CD14-positive monocyte (primary cell): ENCODE measurements at places on chromosomes 2 and 18.

- H3K27me3 ChIP-seq = no peaks in the 10 kb centered on the region
- H3K4me3 ChIP-seq = peak overlapping the region; percentile 46
- peak; percentile 88 for DNase-seq
- peak overlapping the region; percentile 98 for H3K27ac ChIP-seq
- peaks cover 2% of the 10 kb centered on the region for H3K36me3 ChIP-seq
These were observed 484 bp upstream of the DARS1 start for GRCh38 chr2:135985826-135986393.

DNA sequence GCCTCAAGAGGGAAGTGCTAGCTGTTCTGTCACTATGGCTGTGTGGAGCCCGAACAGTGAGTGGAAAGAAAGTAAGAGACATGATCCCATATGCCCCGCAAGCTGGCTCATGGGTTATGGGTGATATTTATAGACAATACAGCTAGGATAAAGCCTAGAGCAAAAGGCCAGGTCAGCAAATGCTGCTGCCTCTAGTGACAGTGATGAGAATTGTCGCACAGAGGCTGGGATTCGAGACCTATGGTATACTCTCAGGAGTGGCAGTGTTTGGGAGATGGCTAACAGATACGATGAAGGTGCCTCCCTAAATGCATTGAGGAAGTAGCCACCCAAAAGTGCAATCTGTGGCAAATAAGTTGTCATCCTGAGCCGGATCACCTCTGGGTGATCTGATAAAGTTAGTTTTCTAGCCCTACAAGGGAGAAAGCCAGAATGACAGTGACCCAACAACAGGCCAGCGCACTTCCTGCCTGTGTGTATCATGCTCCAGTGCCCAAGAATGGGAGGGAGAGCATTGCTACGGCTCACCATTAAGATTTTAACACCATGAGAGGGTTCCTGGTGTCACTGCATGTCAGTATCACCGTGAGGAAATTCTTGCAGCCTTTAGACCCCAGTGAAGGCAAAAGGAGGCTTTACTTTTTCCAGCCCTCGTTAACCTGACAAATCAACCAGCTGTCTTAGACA lies 92.2 kb upstream of the TGFA start:
- peaks cover 13% of the 10 kb centered on the region for H3K4me1 ChIP-seq
- no peak overlapping the region for H3K4me3 ChIP-seq
- DNase-seq = no peak
- H3K36me3 ChIP-seq = no peaks in the 10 kb centered on the region
- no peaks in the 10 kb centered on the region for H3K27me3 ChIP-seq

DNA sequence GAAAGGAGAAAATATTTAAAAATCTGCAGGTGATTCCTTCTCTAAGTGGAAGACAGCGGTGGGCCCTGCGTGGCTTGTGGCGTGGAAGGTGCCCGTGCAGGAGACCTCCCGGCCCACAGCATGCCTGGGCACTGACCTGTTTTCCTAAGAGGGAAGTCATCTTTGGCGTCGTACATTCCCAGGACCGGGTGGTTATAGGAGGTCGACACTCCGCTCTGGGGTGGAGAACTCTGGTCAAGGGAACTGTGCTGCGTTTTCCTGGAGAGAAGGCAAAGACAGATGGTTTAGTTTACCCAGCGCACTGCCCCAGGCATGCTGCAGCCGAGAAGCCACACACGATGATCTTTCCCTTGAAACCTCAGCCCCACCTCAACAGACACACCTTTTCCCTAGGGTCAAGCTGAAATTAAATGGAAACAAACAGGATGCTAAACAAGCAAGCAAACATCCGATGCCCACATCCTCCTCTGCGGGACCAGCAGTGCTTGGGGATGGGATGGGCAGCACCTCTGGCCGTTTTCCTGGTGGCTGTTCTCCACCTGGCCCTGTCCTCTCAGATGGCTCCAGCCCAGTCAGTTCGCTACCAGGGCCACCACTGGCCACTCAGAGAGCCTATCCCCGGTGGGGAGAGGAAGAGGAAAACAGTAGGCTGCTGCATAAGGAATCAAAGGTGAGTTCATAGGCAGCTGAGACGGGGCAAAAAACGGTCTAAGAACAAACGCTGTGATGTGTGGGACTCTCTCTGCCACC lies 244.1 kb downstream of the HDAC4 start:
- H3K27ac ChIP-seq = peak overlapping the region; percentile 65
- H3K27me3 ChIP-seq = no peaks in the 10 kb centered on the region
- no peak for DNase-seq
- H3K4me3 ChIP-seq = no peak overlapping the region

DNA sequence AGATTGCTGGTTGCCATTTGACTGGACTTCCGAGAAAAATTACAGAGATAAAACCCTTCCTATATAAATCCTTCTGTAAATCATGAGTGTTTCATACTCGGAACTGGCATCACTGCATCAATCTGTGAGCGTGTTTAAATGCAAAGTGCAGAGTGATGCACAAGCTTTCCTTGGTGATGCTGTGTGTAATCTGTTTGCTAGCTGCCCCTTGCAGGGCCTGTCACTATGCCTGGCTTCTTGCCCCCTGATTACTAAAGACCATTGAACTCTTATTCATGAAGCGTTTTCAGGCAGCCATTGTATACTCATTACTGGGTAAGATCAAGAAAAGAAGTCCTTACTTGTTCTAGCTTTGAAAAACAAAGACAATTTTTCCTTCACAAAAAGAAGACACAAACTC lies 266.9 kb upstream of the FANCL start:
- no peaks in the 10 kb centered on the region for H3K36me3 ChIP-seq
- no peak for DNase-seq
- no peaks in the 10 kb centered on the region for H3K27me3 ChIP-seq
- no peaks in the 10 kb centered on the region for H3K4me1 ChIP-seq

GRCh38 chr2:26852405-26853306 lies 4.7 kb downstream of the DPYSL5 start:
- no peaks in the 10 kb centered on the region for H3K36me3 ChIP-seq
- no peak overlapping the region for H3K27ac ChIP-seq
- H3K4me1 ChIP-seq = peaks cover 14% of the 10 kb centered on the region

- no peak for DNase-seq
- H3K36me3 ChIP-seq = no peaks in the 10 kb centered on the region
- no peak overlapping the region for H3K4me3 ChIP-seq
These were observed 313.8 kb downstream of the LNPK start for GRCh38 chr2:175688243-175688642.

DNA sequence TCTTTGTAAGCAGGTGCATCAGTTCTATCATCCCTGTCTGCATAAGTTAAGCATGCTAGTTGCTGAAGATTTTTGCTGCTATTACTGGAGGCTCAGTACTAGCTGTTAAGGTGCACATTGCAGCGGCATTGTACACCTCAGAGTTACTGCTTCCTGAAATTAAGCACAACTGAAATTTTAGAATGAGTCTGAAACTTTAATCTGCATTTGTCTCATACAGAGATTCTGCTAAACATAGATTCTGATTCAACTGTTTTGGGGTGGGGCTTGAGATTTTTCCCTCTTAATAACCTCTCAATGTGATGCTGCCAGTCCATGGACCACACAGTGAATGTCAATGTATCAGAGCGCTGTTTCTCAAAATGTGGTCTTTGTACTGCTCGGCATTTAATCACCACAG lies 585.7 kb upstream of the GCFC2 start:
- no peak overlapping the region for H3K27ac ChIP-seq
- H3K4me3 ChIP-seq = no peak overlapping the region
- no peak for DNase-seq

- no peaks in the 10 kb centered on the region for H3K27me3 ChIP-seq
- H3K36me3 ChIP-seq = peaks cover 92% of the 10 kb centered on the region
- H3K27ac ChIP-seq = no peak overlapping the region
These were observed 15.1 kb downstream of the LMAN1 start for GRCh38 chr18:59343926-59344325.
